Upper lobe of left lung (tissue), 6 donors: ENCODE measurements at places on chromosomes 2 and 18. TPM values are rescaled to one million over a fixed set of nuclear protein-coding genes. Genes with fewer than 3 reads are reported as not detected.

DNA sequence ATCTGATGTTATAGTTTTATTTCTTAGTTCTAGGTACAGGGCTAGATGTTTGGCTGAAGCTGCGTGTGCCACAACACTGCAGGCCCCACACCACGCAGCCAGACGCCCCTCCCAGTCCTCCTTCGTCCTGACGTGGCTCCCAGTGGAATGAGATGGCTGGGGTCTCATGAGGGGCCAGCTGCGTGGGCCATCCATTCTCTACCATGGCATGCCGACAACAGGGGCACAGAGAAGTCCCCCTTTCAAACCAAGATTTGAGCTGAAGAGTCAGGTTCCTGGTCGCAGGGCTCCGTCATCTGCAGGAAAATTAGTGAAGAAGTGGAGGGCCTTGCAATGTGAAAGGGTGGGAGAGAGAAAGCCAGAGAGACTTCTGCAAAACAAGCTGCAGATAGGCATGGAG is 64.5 kb downstream of the PARD6G start:
- no peak overlapping the region for H3K4me3 ChIP-seq
- no peak overlapping the region for H3K27ac ChIP-seq
- H3K4me1 ChIP-seq: no peaks in the 10 kb centered on the region
- no peaks in the 10 kb centered on the region for H3K27me3 ChIP-seq

- H3K27me3 ChIP-seq: no peaks in the 10 kb centered on the region
- H3K4me3 ChIP-seq: no peak overlapping the region
- H3K4me1 ChIP-seq: no peaks in the 10 kb centered on the region
- H3K36me3 ChIP-seq: no peaks in the 10 kb centered on the region
- no peak for DNase-seq
- no peak overlapping the region for H3K27ac ChIP-seq
These were observed 15.9 kb downstream of the SERPINE2 start for GRCh38 chr2:224023188-224023587.

GRCh38 chr2:196233805-196234475 is 62.6 kb upstream of the STK17B start:
- no peaks in the 10 kb centered on the region for H3K36me3 ChIP-seq
- no peaks in the 10 kb centered on the region for H3K27me3 ChIP-seq
- H3K4me1 ChIP-seq: peaks cover 34% of the 10 kb centered on the region
- peak overlapping the region; percentile 68 for H3K27ac ChIP-seq

- H3K27ac ChIP-seq: no peak overlapping the region
- no peak overlapping the region for H3K4me3 ChIP-seq
- no peaks in the 10 kb centered on the region for H3K36me3 ChIP-seq
- no peak for DNase-seq
- peaks cover 13% of the 10 kb centered on the region for H3K4me1 ChIP-seq
These were observed 82.9 kb downstream of the POLR1A start for GRCh38 chr2:86022661-86023365.

- H3K4me3 ChIP-seq: no peak overlapping the region
- H3K27me3 ChIP-seq: no peaks in the 10 kb centered on the region
- peaks cover 15% of the 10 kb centered on the region for H3K4me1 ChIP-seq
- no peak for DNase-seq
These were observed 66.6 kb downstream of the PHLPP1 start for GRCh38 chr18:62781893-62782292.

GRCh38 chr2:67268797-67269196 is 128.3 kb upstream of the ETAA1 start:
- no peak for DNase-seq
- no peaks in the 10 kb centered on the region for H3K4me1 ChIP-seq
- no peaks in the 10 kb centered on the region for H3K36me3 ChIP-seq
- no peak overlapping the region for H3K4me3 ChIP-seq

GRCh38 chr18:31819106-31819924 is 58.6 kb upstream of the SLC25A52 start:
- H3K27me3 ChIP-seq: no peaks in the 10 kb centered on the region
- no peak overlapping the region for H3K27ac ChIP-seq
- no peaks in the 10 kb centered on the region for H3K36me3 ChIP-seq
- DNase-seq: no peak
- H3K4me3 ChIP-seq: no peak overlapping the region

- no peak overlapping the region for H3K4me3 ChIP-seq
- H3K36me3 ChIP-seq: peaks cover 62% of the 10 kb centered on the region
- no peak overlapping the region for H3K27ac ChIP-seq
- H3K27me3 ChIP-seq: no peaks in the 10 kb centered on the region
- no peak for DNase-seq
These were observed 85.4 kb downstream of the NCKAP1 start for GRCh38 chr2:182952741-182953450.

GRCh38 chr18:68150961-68151360 is 563.9 kb downstream of the TMX3 start:
- no peaks in the 10 kb centered on the region for H3K36me3 ChIP-seq
- no peak for DNase-seq
- H3K4me1 ChIP-seq: no peaks in the 10 kb centered on the region

DNA sequence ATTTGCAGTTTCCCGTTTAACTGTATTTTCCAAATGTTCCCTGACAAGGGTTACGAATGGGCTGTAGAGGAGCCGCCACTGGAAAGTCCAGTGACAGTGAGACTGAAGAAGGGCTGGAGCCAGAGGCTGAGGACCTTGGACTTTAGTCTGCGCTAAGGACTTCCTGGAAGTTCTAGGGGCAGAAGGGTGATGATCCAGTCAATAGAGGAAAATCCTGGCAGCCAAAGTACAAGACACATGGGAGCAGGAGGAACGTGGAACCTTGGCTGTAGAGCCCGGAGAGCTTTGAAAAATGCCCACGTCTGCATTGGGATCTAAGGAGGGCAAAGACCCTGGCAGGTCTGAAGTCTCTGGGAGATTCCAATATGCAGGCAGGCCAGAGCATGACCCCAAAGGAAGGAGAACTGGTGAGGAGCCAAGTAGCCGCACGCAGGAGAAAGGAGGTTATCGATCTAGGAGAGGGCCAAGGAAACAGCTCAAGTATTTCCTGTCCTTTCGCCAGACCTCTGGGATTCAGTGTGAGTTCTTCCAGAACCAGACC is 28.5 kb downstream of the MBP start:
- peaks cover 92% of the 10 kb centered on the region for H3K4me1 ChIP-seq
- no peak for DNase-seq
- no peak overlapping the region for H3K27ac ChIP-seq

DNA sequence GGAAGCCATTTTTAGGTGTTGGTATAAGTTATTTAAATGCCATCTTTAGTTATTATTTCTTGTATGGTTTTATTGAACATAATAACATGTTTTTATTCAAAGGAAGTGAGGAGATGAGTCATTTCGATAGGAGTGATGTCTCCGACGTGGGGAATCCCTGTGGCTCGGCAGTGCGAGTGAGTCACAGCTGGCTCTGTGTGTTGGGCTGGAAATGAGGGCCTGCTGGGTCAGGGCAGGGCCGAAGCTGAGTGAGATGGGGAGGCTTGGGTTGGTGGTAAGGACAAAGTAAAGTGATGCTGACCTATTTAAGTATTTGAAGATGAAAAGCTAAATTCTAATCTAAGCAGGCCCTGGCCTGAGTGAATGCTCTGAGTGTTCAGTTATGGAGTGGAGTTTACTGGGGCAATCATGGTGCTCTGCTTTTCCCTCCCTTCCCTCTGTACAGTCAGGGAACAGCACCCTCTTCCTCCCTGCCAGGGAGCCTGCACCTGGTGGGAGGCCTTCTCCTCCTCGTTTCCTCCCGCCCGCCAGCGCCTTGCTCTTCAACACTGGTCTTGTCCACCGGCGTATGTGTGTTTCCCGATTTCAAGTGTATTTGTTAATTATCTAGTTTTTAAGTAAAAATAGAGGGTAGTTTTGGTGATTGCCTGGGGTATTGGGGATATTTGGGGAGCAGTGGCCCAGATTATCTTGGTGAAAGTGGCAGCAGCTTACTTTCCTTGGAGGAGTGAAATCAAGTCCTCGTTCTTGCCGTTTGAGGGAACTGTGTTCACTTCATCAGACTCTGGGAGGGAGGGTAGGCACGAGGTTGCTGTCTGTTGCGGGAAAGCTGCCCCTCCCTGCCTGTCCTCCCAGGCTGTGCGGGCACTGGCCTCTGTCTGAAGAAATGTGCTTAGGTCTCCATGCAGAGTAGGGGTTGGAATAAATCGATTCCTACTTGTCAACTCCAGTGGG is 157.0 kb downstream of the LDLRAD4 start:
- H3K27me3 ChIP-seq: no peaks in the 10 kb centered on the region
- no peak overlapping the region for H3K4me3 ChIP-seq
- no peak for DNase-seq
- no peaks in the 10 kb centered on the region for H3K36me3 ChIP-seq

DNA sequence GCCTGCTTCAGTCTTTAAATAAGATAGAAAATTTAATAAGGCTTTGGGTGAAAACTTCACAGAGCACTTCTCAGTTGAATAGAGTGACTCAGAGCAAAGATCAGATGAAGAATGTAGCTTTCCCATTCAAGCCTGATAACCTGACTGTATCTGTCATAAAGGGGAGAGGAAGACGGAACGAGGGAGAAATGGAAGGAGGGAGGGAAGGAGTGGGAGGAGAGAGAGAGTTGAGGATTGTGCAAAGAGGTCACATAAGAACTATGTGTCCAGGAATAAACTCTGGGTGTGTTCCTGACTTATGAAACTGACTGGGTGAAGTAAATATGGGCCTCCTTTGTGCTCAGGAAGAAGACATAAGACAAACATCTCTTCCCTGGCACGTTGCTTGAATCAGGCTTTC is 385.5 kb downstream of the LPIN1 start:
- H3K27ac ChIP-seq: no peak overlapping the region
- peaks cover 7% of the 10 kb centered on the region for H3K4me1 ChIP-seq
- no peak overlapping the region for H3K4me3 ChIP-seq

DNA sequence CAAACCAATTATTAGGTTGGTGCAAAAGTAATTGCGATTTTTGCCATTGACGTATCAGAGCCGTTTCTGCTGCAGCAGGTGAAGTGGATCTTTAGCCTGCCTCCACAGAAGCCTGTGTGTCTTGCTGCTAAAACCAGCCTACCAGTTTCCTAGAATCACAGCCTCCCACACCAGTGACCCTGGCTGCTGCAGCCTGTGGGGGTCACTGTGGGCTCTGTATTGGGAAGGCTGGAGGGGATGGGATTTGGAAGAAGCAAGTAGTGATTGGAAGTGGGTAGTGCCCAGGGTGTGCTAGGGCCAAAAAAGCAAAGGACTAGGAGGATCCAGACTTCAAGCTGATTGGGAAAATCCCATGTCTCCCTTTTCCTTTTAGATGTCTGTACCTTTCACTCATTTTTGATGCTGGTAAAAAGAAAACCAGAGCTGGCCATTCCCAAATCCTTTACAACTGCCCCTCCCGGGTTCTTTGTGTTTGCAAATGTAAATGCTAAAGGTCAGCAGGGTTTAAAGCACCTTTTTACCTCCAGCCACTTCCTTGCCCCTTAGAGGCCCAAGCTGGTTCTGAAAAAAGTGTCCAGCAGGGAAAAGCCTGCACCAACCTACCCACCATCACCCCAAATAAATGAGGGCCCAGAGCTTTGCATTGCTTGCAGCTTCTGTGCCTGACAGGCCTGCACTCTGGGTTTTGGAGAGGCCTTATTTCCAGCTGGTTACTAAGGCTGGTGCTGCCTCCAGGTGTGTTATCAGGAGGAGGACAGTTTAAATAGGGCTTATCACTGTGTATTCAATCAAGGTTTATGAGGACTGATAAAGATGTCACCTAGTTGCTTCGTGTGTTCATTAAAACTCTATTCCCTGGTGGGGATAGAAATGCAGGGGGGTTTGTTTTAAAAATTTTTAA is 172.0 kb downstream of the MIB1 start:
- H3K27me3 ChIP-seq: no peaks in the 10 kb centered on the region
- H3K4me3 ChIP-seq: no peak overlapping the region
- H3K4me1 ChIP-seq: no peaks in the 10 kb centered on the region
- no peak for DNase-seq
- no peaks in the 10 kb centered on the region for H3K36me3 ChIP-seq
- H3K27ac ChIP-seq: no peak overlapping the region

- H3K4me1 ChIP-seq: no peaks in the 10 kb centered on the region
- H3K27ac ChIP-seq: no peak overlapping the region
- H3K36me3 ChIP-seq: no peaks in the 10 kb centered on the region
- H3K4me3 ChIP-seq: no peak overlapping the region
These were observed 473.8 kb downstream of the DCC start for GRCh38 chr18:52813635-52814416.

DNA sequence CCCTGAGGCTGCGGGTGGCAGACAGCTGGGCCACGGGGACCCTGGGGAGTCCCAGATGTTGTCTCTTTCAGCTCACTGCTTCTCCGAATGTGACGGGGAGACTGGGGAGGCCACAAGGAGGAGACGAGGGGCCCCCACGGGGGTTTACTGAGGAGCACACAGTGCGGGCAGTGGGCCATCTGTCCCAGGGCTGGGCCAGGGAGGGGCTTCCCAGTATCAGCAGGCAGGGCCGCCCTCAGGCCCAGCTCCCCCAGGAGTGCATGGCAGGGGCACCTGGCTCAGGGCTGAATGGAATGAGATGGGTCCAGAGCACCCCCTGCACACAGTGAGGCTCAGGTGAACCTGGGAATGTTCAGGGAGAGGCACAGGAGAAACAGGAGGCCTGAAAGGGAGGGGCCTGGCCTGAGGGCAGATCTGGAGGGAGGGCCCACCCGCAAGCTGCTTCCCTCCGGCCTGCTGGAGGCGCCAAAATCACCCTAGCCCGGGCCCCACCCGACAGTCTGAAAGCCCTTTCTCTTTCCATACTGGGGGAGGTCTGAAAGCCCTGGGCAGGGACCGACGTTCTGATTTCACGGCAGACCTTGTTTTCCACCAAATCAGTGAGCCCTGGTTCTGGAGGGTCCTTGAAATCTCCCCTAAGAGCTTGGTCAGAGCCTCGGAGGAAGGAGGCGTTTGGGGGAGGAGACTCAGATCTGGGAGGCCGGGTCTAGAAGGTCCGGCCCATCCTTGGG is 35.5 kb upstream of the PTMA start:
- H3K4me3 ChIP-seq: peak overlapping the region; percentile 30
- peaks cover 47% of the 10 kb centered on the region for H3K4me1 ChIP-seq
- H3K36me3 ChIP-seq: no peaks in the 10 kb centered on the region

DNA sequence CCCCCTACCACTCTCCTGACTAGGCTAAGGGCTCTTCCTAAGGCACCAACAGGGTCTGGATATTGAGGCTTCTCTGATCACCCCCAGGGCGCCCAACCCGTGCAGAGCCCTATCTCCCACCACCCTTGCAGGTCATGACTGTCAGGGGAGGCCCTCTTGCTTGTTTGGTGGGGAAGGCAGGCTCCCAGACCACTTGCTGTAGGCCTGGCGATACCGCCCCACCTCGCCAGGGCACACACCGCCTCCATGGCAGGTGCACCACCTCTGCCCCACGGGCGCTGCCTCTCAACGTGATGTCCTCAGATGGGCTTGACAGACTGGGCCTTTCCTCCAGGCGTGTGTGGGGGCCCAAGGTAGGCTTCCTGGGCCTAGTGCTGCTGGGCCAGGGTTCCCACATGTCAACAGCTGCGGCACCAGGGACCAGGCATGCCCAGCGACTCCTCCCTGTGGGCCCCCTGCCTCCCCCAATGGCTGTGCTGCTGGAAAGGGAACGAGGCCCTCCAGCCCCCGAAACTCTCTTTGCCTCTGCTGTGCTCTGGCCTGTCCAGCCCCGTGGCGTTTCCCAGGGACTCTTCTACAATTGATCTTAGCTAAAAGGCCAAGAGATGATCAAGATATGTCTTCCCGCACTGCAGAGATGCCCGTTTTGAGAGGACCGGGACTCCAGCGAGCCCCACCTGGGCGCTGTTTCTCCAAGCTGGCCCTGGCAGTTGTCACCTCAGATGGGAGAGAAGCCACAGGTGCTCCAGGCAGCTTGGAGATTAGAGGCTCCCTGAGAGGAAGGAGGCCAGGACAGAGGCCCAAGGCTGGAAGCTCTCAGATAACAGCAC is 7.5 kb downstream of the NPPC start:
- H3K36me3 ChIP-seq: no peaks in the 10 kb centered on the region
- no peak overlapping the region for H3K27ac ChIP-seq
- no peaks in the 10 kb centered on the region for H3K4me1 ChIP-seq
- no peaks in the 10 kb centered on the region for H3K27me3 ChIP-seq

Gene LAMA1
- total RNA-seq: 0.89 TPM

Gene DYTN
- not detected for total RNA-seq

Gene TRIM54
- total RNA-seq: not detected

Gene TEX44
- not detected for total RNA-seq

Gene FOXD4L1
- 0.76 TPM for total RNA-seq

Gene ELMOD3
- total RNA-seq: 29.7 TPM

Gene IL36A
- total RNA-seq: not detected

Gene CERS6
- 24.7 TPM for total RNA-seq
